Stimulated activated CD8-positive, alpha-beta memory T cell treated with anti-CD3 and anti-CD28 coated beads, Interleukin-7, amount 100 ng/mL, for 1 hour (primary cell): ENCODE measurements at places on chromosomes 13 and 19.

- no peak for DNase-seq
These were observed 10.2 kb upstream of the N4BP2L2 start for GRCh38 chr13:32548837-32549236.

DNA sequence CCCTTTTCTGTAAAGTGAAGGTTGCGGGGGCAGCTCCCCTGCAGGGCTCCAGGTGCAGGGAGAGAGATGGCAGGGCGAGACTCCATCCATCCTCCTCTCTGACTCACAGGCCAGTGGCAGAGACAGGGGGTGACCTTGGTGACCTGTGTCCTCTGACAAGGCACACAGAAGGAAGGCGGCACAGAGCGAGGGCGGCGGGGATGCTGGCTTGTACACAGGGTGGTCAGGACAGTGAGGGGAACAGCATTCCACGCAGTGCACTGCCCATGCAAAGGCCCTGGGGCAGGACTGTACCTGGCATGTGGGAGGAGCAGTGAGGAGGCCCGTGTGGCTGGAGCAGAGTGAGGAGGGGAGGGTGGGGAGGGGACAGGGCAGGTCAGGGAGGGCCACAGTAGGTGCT is 7.7 kb downstream of the NDUFA11 start:
- DNase-seq, result no peak

DNA sequence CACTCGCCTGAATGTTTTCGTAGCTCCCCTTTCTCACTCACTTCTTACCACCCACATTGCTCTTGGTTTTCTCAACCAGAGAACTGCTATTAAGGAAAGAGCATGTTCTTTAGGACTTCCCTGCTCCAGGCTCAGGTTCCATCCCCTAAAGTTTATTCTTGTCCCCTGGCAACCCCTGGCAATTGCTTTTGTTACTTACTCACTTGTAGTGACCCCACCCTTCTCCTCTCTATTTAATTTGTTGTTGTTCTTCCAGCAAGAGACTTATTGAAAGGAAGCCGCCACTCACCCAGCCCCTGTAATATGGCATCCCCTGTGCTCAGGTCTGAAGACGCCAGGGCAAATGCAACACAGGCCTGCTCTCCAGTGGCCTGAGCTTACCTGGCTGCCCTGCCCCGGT is 233.7 kb upstream of the SOX21 start:
- no peak for DNase-seq

DNA sequence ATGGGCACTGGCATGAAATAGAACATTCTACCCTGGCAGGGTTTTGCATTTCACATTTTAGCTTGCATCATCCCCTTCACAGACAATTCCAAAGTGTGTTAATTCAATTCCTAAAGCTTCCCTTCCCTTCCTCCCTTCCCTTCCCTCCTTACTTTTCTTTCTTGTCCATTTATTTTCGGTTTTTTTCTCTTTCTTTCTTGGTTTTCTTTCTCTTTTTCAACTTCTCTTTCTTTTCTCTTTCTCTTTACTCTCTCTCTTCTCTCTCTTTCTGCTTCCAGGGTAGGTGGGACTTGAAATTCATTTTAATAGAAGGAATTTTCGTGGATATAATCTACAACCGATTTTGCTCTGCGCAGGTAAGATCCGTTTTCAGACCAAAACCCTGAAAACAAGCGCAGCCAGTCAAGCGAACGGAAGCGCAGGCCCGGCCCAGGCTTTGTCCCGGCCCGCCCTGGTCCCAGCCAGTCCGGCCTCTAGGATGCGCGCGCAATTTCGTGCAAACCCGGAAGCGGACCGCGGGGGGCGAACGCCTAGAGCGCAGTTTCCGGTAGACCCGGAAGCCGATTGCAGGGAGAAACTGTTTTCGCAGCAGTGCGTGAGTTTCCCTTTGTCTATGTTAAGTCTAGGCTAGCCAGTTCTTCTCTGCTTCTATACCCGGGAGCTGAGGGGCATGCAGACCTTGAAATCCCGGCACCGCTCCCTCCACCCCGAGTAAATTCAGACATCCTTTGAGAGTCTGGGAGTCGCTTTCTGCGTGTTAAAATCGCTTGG is at the start of gene ZNF528:
Gene ZNF528 (plus strand): TSS at position 540 of the 771 bp plus-strand sequence. CDS start 4,165 bp downstream, outside the sequence.
- DNase-seq, result peak; percentile 89

DNA sequence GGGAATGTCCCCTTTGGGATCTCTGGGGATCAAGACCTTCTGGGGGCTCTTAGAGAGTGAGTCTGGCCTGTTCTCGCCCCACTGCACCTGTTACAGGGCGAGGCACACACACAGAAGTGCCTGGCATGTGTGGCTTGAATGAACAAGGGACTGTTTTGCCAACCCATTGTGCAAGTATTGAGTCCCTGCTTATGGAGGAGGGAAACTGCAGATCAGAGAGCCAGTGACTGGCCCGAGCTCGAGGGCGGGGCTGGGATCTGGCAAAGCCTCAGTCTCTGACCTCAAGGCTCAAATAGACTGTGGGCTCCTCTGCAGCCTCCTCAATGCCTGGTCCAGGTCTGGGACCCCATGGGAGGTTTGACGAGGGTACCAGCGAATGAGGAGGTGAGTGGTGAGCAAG is 5.5 kb downstream of the RAVER1 start:
- DNase-seq, result no peak

- DNase-seq, result peak; percentile 60
These were observed 1.2 kb downstream of the BLVRB start for GRCh38 chr19:40464059-40465024.

DNA sequence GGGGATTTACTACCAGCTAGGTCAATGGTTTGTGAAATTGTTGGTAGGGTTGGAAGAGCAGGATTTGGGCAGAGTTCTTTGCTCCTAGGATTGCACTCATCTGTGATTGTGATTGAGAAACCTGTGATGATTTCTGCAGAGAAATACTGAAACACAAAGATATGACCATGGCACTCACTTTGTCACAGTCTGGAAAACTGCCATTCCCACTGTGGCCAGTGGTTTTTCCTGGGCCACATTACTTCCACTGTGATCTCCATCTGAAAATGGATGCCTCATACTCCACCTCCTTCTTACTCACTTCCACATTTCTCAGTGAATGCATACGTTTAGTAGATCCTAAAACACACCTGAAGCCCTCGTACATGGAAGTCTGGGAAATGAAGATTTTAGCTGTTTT is 593.2 kb downstream of the LMO7 start:
- no peak for DNase-seq

- DNase-seq, result no peak
These were observed 24.1 kb downstream of the ARHGEF18 start for GRCh38 chr19:7372810-7373209.

DNA sequence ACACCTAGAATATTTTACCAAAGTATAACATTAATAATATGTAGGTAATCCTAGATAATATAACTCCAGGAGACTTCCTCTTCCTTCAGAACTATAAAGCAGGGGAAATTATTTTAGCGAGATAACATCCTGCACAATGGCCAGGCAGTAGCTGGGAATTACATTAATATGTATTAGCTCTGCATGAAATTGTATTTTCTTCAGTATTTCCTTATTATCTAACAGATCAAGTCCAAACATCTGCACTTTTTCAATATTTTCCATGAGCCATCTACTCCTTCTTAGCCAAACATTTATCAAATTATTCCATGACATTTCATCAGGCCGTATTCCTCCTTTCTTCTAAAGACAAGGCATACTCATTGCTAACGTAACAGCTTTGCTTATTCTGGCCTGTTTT is 98.8 kb upstream of the PCDH9 start:
- no peak for DNase-seq

GRCh38 chr13:101621099-101621498 is 168.6 kb downstream of the ITGBL1 start:
- DNase-seq, result no peak

DNA sequence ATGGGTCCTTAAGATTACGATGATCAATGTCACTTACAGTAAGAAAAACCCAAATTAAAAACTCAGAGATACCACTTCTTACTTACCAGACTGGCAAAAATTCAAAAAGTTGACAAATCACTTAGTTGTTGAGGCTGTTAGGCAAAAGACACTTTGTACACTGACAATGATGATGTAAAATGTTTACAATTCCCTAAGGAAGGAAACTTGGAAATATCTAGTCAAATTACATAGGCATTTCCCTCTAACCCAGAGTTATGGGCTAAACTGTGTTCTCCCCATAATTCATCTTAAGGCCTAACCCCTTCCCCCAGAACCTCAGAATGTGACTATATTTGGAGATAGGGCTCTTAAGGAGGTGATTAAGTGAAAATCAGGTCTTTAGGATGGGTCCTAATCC is 12.0 kb downstream of the TGDS start:
- no peak for DNase-seq
